ENCODE measurements at places on chromosomes 7 and 10.

DNA sequence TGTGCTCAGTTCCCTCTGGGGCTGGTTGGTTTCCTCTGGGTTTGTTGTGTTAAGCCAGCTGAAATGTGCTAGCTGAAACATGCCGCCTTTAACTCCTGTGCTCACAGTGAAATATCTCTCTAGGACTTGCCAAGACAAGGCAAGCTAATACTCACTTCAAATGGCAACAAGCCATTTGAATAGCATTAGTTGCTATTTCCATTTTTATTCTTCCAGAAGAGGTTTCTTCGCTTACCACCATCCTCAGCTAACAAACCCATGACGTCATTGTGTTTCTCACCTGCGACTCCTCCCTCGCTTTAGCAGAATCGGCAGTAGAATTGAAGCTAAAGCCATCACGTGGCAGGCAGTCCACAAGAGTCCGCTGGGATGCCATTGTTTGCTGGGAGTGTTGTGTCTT lies 61.3 kb downstream of the ZNF22 start:
- no peak for DNase-seq

GRCh38 chr7:142307246-142307900 lies 49.5 kb upstream of the PRSS58 start:
- no peak for DNase-seq

DNA sequence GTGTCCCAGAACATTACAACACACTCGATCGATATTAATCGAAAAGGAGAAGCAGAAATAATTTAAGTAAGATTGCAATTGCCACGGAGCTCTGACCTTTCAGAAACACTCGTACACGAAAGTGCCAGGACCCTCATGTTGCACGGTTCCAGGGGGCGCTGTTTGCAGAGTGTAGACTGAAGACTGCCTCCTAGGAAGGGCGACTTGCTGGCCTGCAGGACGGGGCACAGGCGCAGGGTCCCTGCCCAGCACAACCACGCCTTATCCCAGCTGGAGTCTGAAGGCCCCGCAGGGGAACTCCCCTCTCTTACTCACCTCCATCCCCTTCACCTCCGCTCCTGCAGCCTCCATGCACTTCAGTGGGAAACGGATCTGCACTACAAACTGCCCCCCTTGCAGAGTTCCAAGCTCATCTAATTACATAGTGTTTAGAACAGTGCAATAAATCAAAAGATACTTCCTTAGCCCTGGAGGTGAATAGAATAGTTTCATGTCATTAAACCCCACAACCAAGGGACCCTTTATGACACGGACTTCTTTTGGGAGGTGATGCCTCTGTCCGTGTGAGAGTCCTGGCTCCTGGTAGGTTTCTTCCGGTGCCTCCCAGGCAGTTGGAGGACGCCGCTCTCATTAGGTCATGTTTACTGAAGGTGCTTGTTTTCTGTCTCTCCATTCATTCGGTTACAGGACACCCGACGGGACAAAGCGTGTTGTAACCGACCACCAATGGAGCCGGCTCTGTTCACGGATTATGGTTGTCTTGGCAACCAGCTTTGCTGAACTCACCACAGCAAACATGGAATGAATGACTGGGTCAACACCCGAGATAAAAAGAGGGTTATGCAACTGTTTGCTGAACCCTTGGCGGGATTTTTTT lies 262.2 kb downstream of the BAMBI start:
- DNase-seq, result no peak

DNA sequence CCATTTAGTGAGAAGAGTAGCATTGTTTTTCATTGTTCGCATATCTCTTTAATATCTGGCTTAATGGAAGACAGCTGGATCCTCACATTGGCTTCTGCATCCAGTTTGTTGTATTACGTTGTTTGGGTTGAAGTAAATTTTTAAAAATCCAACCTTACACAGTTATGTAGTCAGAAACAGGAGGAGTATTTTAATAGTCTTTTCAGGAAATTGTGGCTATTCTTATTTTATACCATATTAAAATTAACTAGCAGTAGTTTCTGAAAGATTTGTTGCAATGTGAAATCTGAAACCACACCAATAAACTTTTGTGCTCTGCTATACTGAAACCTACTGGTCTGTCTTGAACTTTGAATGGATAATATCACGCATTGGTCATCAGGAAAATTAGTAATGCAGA lies 27.9 kb downstream of the MYPN start:
- no peak for DNase-seq

DNA sequence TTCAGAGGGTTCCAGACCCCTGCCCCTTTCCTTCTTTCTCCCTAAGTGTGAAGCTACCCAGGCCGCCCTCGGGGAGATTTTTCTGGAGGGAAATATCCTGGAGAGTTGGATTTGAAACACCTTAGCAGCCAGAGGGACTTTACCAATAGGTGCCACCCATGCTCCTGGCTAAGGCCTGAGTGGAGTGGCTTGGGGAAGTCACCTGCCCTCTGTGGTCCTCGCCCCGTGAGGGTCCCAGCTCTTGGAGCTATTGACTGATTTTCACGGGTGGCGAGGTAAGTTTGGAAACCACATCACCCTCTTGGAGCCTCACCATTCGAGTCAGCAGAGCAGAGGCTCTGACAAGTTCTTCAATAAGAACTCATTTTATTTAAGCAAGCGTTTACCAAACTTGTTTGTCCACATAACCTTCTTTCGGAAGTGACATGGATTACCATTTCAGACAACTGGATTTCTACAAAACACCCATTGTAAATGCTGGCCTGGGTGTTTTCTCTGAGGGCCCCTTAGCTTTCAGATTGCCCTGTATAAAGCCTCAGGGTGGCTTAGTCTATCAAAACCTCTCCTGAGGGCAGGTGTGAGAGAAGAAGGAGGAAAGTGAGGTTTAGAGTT lies 20.4 kb downstream of the AQP1 start:
- no peak for DNase-seq

DNA sequence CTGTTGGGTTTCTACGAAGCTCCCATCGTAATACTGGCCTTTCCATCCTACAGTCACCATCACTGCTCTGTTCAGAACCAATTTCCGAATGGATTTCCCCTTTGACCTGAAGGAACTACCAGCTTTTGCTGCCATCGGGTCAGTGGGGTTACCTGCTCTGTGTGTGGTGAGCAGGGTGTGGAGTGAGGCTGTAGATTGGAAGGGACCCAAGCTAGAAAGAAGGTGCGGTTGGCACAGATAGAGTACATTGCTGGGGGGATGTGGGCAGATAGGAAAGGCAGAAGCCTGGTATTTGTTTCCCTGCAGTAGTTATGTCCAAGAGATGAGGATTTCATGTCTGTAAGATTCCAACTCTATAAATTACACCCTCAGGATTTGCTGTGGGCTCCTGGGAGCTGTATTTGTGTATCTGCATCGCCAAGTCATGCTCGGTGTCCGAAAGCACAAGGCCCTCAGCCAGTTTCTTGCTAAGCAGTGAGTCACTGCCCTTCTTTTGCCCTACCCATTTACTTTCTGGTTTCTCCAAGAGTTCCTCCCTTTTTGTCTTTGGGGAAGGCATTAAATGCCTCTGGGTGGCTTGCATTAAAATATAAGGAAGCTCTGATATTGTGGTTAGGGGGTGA lies 15.4 kb downstream of the CLCN1 start:
- DNase-seq, result no peak

DNA sequence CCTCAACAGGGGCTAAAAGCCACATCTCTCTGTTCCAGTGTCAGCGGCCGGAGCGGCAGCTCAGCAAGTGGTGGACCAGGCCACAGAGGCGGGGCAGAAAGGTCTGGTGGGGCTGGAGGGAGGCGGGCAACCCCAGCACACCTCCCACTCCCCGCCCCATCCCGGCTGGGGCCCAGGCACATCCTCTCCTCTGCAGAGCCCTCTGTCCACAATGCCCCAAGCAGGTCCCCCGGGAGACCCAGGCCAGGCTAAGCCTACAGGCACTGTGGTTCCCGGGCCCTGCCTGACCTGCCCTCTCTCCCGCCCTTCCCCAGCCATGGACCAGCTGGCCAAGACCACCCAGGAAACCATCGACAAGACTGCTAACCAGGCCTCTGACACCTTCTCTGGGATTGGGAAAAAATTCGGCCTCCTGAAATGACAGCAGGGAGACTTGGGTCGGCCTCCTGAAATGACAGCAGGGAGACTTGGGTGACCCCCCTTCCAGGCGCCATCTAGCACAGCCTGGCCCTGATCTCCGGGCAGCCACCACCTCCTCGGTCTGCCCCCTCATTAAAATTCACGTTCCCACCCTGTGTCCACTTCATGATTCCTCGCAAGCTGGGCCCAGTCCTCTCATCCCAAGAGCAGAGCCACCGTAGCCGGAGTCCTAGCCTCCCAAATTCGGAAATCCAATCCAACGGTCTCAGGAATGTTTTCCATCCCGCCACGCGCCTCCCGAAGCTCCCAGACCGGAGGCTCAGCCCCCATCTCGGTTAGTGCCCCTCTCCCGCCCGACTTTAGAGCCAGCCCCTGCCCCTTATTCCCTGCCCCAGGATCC lies 2.1 kb downstream of the ADIRF start:
- DNase-seq, result no peak

- no peak for DNase-seq
Observed at GRCh38 chr10:58475322-58476277, 37.1 kb upstream of the BICC1 start.

DNA sequence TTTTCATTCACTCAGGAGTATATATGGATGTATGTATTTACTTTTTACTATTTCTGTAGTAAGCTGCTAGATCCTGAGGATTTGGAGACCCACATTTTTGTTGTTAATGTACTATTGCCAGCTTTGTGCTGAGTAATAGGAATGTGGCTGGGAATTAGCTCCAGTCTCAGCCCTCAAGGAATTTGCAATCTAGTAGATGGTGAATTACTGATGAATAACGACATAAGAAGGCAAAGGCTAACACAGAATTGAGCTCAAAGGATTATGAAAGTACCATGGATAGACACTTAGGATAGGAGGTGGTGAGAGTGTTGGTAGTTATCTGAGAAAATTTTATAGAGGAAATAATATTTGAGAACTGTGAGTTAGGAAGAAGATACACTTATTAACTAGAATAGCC lies 19.9 kb downstream of the CASD1 start:
- no peak for DNase-seq

All from putamen (tissue), 1 donor.